Activated CD4-positive, alpha-beta T cell treated with anti-CD3 and anti-CD28 coated beads, Interleukin-2, Interleukin-6, amounts not matched to agents 100 ng/mL and 50 ng/mL, durations not matched to agents 16 hours and 8 hours (primary cell): ENCODE measurements at places on chromosomes 1 and 21.

- DNase-seq = no peak
Observed at GRCh38 chr1:44592208-44593145, 81.8 kb downstream of the TMEM53 start.

DNA sequence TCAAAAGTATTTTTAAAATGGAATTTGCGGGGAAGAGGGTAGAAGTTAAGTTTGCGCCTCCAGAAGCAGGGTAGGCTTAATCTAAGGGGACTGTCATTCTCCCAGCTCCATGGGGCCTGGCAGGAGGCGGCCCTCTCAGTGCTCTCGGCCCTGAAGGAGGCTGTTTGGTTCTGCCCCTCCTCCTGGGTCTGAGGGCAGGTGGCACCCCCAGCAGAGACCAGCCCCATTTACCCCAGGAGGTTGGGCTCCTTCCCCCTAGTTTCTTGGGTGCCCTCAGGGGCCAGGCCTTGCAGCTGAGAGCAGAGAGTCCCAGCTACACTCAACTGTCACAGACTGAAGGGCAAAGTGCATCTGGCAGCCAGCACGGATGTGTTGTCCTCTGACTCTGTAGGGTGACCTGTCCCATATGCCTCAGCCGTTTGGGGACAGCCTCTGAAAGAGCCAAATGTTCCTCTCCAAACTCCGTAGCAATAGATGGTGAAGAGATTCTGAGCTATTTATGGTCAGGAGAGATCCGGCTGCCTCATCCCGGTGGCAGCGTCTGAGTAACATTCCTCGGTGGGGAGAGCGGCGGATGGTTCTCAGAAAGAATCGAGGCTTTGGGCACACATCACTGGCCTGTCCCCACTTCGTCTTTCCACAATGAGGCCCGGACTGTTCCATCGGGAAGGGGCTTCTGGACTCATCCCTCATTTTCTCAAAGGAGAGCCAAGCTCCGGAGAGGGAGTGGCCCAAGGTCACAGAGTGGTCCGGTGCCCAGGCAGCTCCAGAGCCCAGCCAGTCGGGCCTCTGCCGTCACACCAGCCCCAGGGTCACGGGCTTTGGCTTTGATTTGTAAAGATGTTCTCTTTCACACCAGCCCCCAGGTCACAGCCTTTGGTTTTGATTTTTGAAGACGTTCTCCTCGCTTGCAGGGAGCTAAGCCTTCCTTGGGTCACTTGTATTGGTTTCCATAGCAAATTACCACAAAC is 424.2 kb upstream of the VAMP3 start:
- DNase-seq = no peak

GRCh38 chr21:15908187-15908586 is 178.4 kb downstream of the USP25 start:
- DNase-seq = no peak

- no peak for DNase-seq
Observed at GRCh38 chr1:119794876-119795240, 16.4 kb downstream of the REG4 start.
